Activated CD4-positive, alpha-beta T cell treated with anti-CD3 and anti-CD28 coated beads for 1 hour (primary cell): ENCODE measurements at places on chromosomes 13 and 19.

DNA sequence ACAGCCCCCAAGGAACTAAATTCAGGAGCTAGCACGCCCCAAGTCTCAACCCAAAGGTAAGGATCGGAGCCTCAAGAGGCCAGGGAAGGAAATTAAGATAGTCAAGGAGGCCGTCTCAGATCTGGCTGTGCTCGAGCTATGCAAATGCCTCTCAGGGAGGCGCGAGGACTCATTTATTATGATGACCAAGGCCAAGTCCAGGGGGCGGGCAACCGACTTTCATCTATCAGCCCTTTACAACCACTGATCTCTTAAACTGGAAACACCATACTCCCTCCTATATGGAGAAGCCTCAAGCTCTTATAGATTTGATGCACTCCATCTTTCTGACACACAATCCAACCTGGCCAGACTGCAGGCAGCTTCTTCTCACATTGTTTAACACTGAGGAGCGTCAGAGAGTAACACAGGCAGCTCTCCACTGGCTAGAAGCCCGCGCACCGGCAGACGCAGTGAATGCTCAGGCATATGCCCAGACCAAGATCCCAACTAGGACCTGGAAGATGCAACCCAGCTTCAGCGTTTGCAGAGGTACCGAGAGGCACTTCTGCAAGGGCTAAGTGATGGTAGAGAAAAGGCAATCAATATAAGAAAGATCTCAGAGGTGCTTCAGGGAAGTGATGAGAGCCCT, 9.6 kb upstream of the SLC15A1 start:
- DNase-seq: no peak

GRCh38 chr13:23705583-23705982, 135.4 kb downstream of the TNFRSF19 start:
- no peak for DNase-seq

GRCh38 chr19:36139473-36140303, at the start of gene CAPNS1:
Gene CAPNS1, plus strand, starts transcription at chr19:36140066. Its CDS starts 946 bp downstream, at chr19:36141012.
- peak; percentile 86 for DNase-seq

- DNase-seq: no peak
Observed at GRCh38 chr19:50344661-50345318, 15.6 kb upstream of the KCNC3 start.

DNA sequence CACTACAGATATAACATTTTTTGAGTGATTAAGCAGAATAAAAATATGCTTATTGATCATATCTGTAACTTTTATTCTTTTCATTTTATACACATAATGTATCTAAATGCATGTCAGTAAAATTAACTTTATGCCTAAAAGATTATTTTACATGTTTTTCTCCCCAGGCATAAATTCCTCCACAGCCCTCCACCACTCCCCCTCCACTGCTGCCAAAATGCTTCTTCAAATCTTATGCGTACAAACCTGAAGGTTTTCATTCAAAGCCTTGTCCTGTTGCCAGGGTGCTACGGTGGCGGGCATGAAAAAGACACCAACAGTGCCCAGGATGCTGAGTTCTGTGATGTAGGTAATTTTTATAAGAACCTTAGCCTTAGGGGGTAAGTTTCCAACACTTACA, 52.9 kb downstream of the PARP4 start:
- DNase-seq: no peak

DNA sequence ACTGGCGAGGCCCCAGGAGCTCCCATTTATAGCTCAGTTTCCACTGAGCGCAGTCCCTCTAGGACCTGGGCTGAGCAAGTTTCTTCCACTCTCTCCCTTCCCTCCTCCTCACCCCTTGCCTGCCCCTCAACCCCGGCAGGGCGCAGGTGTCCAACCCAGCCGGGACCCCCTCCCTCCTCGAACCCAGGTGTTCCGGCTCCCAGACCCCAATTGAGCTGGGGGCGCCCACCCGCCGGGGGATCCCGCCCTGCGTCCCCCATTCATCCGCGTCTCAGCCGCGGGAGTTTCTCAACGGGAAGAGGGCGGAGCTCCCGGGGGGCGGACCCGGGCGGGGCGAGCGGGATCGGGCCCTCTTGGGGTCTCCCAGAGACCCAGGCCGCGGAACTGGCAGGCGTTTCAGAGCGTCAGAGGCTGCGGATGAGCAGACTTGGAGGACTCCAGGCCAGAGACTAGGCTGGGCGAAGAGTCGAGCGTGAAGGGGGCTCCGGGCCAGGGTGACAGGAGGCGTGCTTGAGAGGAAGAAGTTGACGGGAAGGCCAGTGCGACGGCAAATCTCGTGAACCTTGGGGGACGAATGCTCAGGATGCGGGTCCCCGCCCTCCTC, at the start of gene KIRREL2:
Gene KIRREL2, plus strand, starts transcription at position 366 of the 604 bp plus-strand sequence. Its CDS starts 209 bp downstream, at position 575.
- no peak for DNase-seq

DNA sequence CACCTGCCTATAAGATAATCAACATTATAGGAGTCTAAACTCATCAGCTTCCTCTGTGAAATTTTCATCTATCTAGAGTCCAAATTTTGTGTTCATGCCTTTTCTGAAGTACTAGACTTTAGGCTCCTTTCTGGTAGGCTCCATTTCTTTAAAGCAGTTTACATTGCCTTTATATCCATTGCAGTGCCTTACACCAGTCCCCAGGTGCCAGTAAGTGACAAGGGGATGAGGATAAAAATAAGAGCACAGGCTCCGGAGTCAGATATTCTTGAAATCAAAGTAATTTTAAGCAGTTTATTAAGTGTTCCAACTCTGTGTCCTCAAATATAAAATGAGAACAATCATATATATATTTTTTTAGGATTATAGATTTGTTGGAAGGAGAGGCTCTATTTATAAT, 10.6 kb upstream of the CYSLTR2 start:
- DNase-seq: no peak

- DNase-seq: no peak
Observed at GRCh38 chr13:66534561-66534960, 695.6 kb downstream of the PCDH9 start.

DNA sequence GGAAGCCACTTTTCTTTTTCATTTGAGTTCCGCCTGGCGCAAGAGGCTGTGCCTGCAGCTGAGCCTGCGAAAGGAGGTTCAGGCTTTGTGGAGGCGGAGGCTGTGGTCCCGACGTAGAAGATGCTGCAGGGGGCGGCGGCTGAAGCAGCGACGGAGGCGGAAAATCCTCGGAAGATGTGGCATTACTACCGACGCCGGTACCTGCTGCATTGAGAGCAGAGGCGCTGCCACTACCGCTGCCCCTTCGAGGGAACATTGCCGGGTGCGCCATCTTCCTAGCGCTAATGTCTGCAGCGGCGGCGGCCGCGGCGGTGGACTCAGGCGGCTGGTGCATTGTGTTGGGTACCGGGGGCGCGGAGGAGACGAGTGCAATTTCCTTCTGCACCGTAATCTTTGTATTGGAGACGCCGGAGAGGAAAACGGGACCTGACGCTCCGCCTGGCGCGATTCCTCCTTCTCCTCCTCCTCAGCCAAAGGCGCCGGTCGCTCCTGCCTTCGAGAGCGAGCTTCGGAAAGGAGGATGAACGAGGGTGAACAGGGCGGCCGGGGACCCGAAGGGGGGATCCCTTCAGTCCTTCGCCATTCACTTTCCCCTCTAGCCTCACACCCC, at the start of gene TSC22D1:
Gene TSC22D1, minus strand, starts transcription at position 590 of the 610 bp plus-strand sequence. Its CDS starts 256 bp downstream, at position 334.
- DNase-seq: peak; percentile 53

DNA sequence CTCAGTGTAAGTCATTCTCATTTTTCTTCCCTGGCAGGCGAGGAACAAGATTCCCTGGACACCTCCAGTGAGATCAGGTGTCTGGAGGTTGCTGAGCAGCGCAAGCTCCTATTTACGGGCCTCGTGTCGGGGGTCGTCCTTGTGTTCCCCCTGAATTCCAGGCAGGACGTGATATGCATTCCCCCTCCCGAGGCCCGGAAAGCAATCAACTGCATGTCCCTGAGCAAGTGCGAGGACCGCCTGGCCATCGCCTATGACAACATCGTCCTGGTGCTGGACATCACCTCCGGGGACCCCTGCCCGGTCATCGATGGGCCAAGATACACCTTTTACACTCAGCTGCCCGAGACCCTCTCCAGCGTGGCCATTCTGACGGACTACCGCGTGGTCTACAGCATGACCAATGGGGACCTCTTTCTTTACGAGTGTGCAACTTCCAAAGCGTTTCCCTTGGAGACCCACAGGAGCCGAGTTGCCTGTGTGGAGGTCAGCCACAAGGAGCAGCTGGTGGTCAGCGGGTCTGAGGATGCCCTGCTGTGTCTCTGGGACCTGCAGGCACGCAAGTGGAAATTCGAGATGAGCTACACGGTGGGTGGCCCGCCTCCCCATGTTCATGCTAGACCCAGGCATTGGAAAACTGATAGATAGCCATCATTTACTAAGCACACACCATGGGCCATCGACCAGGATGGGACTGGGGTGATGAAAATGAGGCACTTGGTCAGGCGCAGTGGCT, 21.5 kb upstream of the SIN3B start:
- DNase-seq: no peak

DNA sequence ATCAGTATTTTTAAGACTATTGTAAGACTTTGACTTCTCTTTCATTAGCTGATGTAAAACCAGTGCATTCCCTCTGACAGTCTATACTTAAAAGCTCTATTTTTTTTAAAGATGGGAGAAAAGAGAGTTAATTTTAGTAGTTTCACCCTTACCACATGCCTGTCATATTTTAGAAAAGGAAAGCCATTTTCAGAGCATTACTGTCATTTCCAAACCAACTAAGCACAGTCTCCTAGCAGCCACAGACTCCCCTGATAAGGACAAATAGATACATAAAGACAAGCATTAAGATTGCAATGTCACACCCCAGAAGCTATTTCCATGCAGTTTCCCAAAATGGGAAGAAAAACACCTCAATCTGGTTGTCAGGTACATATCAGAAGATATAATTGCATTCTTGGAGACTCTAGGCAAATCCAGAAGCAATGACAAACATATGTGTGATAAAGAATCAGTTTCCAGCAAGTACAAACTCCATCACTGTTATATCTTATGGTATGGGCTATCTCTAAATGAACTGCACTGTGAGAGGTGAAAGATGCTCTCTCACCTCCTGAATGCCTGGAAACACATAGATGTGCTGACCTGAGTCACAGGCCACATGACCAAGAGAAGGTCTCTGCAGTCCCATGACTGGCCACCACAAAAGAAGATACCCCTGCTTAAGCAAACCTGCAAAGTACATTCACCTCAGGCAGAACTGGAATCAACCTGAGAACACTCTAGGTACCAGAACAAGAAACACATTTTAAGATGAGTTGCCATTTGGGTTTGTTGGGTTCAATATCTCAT, 303.3 kb downstream of the POU4F1 start:
- DNase-seq: no peak

DNA sequence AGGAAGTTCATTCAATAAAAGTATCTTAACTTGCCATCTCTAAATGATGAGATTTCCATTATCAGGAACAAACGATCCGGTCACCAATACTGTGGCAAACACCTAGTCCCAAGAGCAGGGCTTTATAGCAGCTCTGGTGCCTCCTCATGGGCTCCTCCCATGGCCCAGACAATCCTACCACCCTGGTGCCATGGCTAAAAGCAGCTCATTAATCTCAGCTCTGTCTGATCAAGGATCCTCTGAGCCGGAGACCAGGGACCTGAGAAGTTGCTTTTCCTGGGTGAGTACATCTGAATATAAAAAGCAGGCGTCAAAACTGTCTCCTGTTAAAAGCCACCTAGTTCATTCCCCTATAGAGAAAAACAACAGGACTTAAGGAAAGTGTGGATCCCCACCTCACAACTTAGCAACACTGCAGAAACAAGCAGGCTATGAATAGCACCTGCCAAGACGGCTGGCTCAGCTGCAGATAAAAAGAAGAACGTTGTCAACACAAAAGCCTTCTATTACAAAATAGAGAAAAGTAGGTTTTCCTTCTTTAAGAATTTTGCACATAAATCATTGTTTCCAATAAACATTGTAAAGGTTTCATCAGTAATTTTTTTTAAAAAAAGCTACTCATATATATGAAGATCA, 30.3 kb downstream of the TSHZ3 start:
- DNase-seq: no peak

DNA sequence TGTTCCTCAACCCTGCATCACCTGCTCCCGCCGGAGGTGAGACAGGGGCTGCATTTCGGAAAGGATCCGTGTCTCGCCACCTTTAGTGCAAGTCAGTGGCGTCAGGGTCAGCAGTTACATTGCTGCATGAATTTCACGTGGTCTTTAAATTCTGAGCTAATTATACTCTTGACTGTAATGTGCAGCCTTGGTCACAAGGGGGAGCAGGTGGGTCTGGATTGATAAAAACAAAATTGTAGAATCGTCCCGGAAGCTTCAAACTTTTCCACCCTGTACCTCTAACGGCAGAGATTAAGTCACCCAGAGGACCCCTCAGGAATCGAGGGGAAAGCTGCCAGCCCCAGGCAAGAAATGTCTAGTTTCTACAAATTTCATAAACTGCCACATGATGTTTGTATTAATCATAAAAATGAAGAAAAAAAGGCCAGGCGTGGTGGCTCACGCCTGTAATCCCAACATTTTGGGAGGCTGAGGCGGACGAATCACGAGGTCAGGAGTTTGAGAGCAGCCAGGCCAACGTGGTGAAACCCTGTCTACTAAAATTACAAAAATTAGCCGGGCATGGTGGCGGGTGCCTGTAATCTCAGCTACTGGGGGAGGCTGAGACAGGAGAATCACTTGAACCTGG, 20.2 kb downstream of the BBC3 start:
- DNase-seq: peak; percentile 63

- no peak for DNase-seq
Observed at GRCh38 chr19:47895165-47895782, 9.2 kb upstream of the SULT2A1 start.

DNA sequence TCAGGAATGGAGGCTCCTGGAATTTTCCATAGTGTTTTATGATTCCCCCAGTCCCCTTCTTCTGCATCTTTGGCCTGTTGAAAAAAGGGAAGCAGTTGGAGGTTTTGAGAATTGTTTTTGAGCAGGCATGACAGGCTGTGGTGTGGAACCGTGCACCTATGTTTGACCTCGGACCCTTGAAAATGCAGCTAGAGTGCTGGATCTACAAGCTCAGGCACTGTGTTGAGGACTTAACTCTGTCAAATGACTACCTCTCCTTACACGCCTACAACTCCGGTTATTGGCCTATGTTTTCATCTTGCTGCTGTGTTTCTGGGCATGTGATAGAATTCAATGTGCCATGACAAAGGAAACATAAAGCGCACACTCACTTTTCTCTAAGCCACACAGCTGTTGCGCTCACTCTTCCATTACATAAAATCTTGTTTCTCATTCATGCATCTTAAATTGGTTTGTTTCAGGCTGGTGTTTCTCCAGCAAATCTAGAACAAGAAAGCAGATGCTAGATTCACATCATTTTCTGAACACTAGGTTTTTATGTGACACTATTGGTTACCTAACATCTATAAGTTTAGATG, 616.6 kb downstream of the FGF9 start:
- no peak for DNase-seq

GRCh38 chr19:47107953-47108746, 5.4 kb downstream of the ZC3H4 start:
- DNase-seq: no peak

GRCh38 chr13:26221399-26221720, 754 bp downstream of the RNF6 start:
- no peak for DNase-seq

- DNase-seq: no peak
Observed at GRCh38 chr19:5210556-5210955, 130.1 kb downstream of the PTPRS start.

- no peak for DNase-seq
Observed at GRCh38 chr19:56840451-56841192, at the start of the genes PEG3 and ZIM2. Gene PEG3, minus strand, starts transcription at chr19:56840726. Its CDS starts 16,071 bp downstream, at chr19:56824655. Gene ZIM2, minus strand, starts transcription at chr19:56840726. Its CDS starts 16,449 bp downstream, at chr19:56824277.

- DNase-seq: no peak
Observed at GRCh38 chr13:114149774-114150740, 17.6 kb upstream of the RASA3 start.

- DNase-seq: peak; percentile 96
Observed at GRCh38 chr19:18919086-18919899, at the start of the genes COPE and DDX49. Gene COPE, minus strand, starts transcription at chr19:18919387. Its CDS starts 39 bp downstream, at chr19:18919348. Gene DDX49, plus strand, starts transcription at chr19:18919715. Its CDS starts 27 bp downstream, at chr19:18919742.

- no peak for DNase-seq
Observed at GRCh38 chr13:64529874-64530485, 2700.2 kb downstream of the PCDH9 start.

- DNase-seq: no peak
Observed at GRCh38 chr13:112575675-112576074, 12.3 kb downstream of the TUBGCP3 start.
